ENCODE measurements at places on chromosomes 7 and 10.
A peak's percentile ranks its signal among the peaks of the same experiment; 100 is the strongest.

GRCh38 chr10:108753326-108753725 lies 1170.0 kb downstream of the XPNPEP1 start:
- DNase-seq = no peak

DNA sequence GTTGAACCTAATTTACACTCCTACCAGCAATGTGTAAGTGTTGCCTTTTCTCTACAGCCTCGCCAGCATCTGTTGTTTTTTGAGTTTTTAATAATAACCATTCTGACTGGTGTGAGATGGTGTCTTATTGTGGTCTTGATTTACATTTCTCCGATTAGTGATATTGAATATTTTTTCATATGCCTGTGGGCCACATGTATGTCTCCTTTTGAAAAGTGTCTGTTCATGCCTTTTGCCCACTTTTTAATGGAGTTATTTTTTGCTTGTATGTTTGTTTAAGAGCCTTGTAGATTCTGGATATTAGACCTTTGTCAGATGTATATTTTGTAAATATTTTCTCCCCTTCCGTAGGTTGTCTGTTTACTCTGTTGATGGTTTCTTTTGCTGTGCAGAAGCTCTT lies 195.3 kb downstream of the DNAJB6 start:
- no peak for DNase-seq

- DNase-seq = no peak
These were observed 153.5 kb downstream of the RNF216 start for GRCh38 chr7:5627745-5628547.

DNA sequence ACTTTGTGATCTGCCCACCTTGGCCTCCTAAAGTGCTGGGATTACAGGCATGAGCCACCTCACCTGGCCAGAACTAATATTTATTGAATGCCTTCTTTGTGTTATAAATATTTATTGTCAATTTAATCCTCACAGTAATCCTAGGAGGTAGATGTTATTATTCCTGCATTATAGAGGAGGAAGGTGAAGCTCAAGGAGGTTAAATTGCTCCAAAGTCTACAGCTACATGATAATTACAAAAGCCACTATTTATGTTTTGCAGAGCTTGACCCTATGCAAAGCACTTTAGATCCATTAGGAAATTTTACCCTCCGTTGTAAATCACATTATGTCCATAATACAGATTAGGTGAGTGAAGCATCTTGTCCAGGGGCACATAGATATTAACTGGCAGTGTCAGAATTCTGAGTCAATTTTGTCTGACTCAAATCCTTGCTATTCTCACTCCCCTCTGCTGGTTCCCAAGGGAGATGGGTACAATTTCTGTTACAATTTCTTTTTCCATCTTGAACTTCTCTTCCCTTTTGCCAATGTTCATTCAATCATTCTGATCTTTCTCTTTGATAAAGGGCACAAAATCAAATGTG lies 25.7 kb upstream of the CDK14 start:
- peak; percentile 42 for DNase-seq

DNA sequence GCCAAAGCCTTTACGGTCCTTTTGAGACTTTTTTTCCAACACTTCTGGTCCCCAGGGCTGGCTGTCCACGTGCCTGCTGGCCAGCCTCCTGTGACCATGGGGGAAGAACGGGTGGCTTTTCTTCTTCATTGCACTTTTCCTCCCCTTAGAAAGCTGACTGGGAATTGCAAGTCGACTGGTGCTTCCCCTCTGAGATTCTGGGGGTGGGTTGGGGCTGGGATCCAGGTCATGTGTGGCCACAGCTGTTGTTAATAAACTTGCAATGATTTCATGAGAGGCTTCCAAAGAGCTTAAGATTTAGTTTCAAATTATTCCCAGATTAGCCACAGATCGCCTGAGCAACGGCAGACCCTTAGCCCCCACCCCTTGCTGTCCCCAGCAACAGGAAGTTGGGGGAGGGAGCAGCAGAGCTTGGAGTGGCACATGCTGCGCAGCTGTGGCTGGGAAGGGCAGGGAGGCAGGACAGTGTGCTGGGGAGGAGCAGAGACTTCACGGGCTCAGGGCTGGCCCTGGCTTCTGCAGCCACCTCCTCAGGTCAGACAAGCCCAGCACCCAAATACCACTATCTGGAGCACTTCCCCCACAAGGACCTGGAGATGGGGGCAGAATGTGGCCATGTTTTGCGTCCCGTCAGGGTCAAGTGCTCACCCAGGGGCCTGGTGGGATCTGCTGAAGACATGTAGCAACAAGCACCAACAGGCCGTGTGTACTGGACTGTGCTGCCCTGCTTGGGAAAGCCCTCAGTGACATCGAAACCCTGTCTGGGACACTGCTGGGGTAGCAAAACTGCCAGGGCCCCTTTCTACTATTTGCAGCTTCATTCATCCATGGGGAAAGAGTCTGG lies 147.1 kb downstream of the RNF216 start:
- peak; percentile 97 for DNase-seq

GRCh38 chr7:142787034-142787768 lies 16.4 kb downstream of the PRSS2 start:
- no peak for DNase-seq

DNA sequence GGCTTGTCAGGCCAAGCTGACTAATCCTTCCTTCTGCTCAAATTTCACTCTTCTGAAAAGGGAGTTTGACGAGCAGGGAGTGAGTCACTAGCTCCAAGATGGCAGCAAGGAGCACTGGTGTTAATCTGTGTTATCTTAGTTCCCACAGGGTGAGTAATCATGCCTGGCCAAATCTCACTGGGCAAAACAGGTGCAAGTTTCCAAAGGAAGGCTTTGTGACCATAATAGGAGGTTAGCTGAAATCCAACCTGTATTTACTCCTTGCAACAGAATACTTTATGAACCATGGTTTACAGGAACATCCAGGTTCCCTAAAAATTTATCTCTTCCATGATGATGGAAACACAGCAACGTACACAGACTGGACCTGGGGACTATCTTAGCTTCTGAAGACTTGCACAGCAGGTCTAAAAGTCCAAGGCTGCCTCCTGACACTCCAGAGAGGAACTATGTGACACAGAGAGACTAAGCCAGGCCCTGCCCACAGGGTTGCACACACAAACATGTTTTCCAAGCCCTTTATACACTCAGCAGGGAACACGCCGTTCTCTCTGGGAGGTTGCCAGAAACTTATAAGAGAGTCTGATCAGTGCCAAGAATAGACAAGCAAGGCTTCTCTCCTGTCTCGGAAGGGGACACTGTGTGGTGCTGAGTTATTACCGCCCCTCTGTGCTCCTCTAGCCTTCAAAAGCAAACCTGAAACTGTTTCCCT lies 46.3 kb downstream of the PDK4 start:
- DNase-seq = peak; percentile 48

- no peak for DNase-seq
These were observed 53.4 kb downstream of the DENND2A start for GRCh38 chr7:140587243-140587642.

- DNase-seq = no peak
These were observed 56.1 kb upstream of the NOBOX start for GRCh38 chr7:144459635-144460034.

DNA sequence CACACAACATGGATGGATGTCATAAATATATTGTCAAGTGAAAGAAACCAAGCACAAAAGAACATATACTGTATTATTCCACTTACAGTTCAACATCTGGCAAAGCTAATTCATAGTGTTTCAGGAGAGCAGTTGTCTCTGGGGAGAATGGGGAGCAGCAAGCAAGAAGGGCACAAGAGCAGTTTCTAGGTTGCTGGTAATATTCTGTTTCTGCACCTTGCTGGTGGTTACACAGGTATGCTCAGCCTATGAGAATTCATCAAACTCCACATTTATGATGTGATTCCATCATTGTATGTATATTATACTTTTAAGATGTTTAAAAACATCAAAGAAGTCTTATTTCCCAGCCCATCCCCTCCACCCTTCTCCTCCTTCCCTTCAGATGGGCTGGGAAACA lies 18.1 kb upstream of the PALS2 start:
- DNase-seq = no peak

DNA sequence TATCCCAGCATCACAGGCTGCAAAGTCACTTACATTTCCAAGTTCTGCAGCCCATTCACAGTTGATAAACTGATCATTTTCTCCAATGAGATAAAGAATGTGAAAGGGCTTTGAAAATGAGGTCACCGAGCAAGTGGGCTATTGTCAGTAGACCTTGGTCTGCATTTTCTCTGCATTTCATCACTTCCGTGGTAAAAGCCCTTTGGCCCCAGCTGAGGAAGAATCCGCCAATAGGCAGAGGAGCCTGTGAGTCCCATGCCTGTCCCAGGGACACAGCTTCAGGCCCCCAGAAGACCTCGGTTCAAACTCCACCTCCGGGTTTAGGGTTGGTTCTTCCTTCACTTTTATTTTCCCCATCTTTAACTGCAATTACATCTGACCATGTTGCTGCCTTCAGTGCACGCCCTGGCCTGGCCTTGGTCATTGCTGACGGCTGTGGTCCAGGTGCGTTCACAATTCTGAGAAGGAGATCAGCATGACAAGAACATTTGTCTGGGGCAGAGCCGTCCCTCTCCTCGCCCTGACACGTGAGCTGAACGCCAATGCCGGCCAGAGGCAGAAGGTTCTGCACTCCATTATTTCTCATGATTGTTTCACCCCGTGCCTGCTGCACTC lies 292.5 kb downstream of the TCERG1L start:
- DNase-seq = no peak

GRCh38 chr7:2812831-2813230 lies 31.3 kb downstream of the GNA12 start:
- DNase-seq = no peak

- peak; percentile 99 for DNase-seq
These were observed 28.2 kb upstream of the ASL start for GRCh38 chr7:66047426-66047825.

DNA sequence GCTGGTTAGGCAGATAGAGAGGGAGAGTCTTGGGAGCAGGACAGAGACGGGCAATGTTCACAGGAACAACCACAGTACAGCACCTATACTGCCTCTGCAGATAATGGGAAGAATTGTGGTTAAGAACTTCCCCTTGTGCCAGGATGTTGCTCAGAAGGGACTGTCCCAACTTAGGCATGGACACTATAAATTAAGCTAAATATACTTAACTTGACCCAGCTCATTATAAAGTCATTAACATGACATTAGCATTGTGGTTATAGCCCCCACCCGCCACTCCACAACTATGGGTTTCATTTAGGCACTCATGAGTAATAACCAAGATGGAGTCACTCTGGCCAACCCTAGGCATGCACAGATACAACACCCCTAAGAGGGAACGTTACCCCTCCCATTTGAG lies 310.9 kb upstream of the NRG3 start:
- DNase-seq = no peak

DNA sequence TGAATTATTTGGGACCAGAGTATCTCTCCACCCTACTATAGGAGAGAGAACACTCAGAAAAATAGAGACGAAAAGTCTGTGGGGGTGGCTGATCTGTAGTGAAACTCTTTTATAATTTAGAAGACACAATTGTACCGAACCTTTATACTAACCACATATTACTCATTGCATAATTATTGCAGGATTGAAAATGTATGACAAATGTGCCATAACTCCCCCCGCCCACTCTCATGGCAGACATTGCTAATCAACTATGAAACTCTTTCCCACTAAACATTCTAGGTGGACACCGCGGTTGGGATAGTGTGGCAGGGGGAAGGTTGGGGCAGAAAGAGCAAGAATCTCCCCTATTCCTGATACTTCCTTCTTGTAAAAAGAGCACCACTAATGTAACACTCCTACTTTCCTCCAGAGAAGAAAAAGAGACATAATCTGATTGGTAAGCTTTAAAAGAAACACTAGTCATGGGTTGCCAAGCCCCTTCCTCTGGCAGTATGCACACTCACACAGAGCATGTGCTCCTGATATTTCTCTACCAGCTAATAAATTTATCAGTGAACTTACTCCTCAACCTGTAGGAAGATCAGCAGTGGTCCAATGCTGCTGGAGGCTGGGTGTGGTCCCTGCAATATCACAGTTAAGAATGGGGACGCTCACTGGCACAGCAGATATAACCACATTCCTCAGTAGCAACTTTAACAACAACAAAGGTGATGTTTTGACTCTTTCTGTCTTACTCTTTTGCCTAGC lies 18.7 kb upstream of the ARID5B start:
- peak; percentile 63 for DNase-seq

DNA sequence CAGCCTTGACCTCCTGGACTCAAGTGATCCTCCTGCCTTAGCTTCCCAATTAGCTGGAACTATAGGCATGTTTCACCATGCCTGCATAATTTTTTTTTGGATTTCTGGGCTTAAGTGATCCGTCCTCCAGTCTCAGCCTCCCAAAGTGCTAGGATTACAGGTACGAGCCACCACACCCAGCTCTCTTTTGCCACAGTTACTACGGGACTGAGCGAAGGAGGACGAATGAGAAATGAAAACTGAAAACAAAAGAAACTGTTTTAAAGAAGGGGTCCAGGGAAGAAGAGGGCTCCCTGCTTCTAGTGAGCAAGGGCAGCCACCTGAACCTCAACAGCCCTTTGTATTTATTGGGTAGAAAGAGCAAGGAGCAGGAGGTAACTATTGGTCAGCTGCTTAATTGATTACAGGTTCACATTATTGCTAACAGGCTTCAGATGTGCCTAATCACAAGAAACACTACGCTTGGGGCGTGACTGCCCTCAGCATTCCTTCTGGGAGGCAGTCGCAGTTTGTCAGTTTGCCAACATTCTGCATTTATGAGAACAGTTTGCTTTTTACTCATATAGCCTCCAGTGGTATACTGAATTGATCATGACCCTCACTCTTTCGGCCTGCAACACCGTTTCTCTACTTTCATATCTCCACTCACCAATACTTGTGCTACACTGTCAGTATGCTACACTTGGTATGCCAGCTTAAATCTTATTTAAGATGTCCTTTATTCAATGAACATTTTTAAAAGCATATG lies 676.8 kb downstream of the DNAJB9 start:
- DNase-seq = peak; percentile 61

GRCh38 chr7:77575187-77575586 lies 38.1 kb downstream of the PTPN12 start:
- no peak for DNase-seq

DNA sequence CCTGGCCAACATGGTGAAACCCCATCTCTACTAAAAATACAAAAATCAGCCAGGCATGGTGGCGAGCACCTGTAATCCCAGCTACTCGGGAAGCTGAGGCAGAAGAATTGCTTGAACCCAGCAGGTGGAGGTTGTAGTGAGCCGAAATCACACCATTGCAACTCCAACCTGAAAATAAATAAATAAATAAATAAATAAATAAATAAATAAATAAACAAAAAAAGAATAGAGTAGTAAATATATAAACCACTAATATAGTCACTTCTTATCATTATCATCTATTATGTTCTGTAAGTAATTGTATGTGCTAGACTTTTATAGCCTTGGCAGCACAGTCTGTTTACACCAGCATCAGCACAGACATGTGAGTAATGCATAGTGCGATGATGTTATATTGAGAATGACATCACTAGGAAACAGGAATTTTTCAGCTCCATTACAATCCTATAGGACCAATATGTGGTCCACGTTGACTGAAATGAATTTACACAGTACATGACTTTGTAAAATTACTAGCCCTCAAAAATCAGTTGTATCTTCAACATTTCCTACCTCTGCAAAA lies 385.4 kb upstream of the ANKRD30A start:
- DNase-seq = no peak
